ENCODE measurements at places on chromosomes 5 and 9.

GRCh38 chr9:81312346-81312745 lies 377.0 kb downstream of the TLE1 start:
- DNase-seq, result no peak

GRCh38 chr5:45507178-45507577 lies 189.0 kb downstream of the HCN1 start:
- peak; percentile 65 for DNase-seq

DNA sequence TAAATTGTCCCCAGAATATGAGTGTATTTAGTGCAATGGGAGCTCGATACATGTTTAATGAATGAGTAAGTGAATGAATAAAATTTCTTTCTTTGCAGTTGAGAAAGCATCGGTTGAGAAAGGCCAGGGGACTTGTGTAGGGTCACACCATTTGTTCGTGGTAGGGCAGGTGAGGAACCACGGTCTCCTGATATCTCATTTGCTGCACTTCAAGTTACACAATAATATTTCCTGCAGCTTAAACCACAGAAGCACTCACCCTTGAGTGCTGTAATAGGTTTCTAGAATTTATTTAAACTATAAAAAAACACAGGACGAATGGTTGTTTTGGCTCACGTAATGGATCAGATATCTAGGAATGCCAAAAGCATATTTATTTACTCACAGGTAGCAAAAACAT lies 429.8 kb downstream of the SPATA31D1 start:
- no peak for DNase-seq

DNA sequence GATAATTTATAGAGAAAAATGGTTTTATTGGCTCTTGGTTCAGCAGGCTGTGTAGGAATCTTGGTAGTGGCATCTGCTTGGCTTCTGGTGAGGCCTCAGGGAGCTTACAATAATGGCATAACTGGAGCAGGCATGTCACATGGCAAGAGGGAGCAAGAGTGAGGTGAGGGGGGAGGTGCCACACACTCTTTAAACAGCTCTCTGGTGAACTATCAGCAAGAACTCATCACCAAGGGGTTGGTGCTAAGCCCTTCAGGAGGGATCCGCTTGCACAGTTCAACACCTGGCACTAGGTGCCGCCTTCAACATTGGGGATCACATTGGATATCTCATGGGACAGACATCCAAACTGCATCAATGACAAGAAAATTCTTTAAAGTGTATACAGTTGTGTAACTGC lies 10.5 kb downstream of the GPBP1 start:
- DNase-seq, result no peak

- no peak for DNase-seq
Measured at GRCh38 chr9:136174779-136175615, 29.9 kb downstream of the LHX3 start.

GRCh38 chr5:176161431-176161830 lies 76.8 kb upstream of the SIMC1 start:
- DNase-seq, result no peak

GRCh38 chr5:52854301-52854700 lies 66.6 kb downstream of the ITGA1 start:
- DNase-seq, result no peak

DNA sequence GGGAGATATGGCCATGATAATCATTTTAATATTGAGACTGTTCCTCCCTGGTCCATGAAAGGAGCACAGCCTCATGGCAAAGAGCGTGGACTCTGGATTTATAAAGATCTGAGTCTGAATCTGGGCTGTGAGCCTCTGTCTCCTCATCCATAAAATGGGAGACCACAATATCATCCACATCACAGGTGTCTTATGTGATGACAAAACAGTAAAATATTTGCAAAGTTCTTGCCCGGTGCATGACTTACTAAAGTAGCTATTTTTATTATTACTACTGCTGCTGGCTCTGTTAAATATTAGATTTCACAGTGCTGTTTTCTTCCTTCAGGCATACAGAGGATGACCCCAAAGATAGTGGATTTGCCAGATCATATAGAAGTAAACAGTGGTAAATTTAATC lies 74.1 kb downstream of the TEK start:
- no peak for DNase-seq
